ENCODE measurements at places on chromosomes 4 and X.

DNA sequence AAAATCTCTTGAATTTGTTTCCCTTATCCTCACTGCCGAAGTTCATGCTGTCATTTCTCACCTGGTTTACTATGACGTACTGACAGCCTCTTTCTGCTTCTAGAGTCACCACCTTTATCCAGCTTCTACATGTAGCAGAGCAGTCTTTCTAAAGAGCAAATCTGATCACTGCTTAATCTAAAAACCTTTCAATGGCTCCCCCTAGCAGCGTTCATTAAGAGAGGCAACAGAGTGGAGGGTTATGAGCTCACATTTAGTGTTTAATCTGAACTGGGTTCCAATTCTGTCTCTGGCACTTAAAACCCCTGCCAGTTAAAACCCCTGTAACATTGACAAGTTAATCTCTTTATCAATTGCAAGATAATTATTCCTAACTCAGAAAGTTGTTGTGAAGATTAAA lies 4.4 kb downstream of the RBPJ start:
- peak; percentile 36 for DNase-seq

DNA sequence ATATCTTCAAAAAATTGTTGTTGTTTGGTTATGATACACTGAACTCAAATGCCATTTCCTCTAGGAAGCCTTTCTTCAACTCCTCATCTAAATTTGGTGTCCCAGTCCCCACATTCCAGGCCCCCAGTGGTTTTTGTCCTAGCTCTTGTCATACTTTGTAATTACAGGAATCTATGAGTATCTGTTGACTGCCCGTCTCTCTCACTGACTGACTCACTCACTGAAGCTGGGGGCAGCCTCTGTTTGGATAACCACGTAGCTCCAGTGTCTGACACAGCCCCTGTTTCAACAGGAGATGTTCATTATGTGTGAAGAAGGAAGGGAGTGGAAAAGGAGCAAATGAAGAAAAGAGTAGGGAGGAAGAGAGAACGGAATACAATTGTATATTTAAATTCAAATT lies 284.1 kb upstream of the TENM3 start:
- no peak for DNase-seq

DNA sequence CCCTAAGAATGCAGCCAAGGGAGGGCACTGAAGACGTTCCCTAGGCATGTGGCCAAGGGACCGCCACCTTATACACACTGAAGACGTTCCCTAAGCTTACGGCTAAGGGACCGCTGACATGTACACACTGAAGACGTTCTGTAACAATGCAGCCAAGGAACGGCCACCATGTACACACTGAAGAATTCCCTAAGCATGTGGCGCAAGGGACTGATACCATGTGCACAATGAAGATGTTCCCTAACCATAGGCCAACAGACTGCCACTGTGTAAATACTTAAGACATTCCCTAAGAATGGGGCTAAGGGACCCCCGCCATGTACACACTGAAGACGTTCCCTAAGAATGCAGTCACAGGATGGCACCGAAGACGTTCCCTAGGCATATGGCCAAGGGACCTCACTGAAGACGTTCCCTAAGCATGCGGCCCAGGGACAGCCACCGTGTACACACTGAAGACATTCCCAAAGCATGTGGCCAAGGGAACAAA lies 36.1 kb downstream of the DHRSX start:
- no peak for DNase-seq

DNA sequence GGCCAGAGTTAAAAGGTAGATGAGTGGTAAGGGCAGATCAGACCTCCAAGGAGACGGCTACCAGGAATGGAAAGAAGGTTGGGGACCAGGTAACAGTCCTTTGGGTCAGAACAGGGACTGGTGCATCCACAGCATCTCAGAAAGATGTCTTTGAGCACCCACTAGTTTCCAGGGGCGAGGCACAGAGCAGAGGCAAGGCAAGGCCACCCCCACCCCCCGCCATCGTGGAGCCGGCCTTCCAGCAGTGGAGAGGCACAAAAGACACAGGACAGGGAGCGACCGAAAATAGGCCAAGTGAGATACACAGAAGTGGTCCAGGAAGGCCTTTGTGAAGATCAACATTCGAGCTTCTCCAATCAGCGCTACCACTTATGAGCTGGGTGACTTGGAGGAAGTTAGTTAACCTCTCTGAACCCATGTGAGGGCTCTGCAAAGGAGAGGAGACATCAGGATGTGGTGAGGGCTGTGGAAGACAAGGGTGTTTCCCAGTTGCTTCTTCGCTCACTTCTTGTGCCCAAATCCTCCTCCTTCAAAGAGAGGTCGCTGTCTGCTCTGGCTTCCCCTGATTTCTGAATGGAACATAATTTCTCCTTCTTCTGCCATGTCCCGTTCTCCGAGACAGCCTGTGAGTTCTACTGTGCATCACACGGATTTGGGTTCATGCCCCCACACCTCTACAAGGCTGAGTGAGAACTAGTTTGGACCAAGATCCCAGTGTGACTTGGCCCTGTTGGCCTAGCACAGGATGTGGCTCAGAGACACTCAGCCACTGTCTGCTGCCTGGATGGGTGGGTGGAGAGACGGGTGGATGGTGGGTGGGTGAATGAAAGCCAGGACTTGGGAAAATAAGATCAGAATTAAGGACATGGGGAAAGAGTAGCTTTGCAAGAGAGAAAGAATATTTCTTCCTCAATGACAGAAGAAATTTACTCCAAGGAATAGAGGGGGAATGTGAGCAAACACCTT lies 16.7 kb upstream of the MSX1 start:
- DNase-seq, result no peak

DNA sequence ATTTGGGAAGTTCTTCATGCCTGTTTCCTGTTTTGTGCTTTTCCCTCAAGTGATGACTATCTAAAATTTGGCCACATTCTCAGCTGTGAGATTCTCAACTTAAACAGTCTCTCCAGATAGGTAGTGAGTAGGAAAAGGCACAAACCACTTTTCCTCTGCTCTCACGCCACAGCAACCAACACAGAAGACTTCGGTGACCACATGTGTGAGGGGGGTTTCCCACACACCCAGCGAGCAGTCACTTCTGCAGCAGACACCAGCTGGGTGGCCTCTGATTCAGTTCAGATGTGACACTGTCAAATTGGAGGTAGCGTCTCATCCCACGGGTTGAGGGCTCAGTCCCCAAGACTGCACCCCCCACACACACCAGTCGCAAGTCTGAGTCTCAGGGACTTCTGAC lies 25.1 kb upstream of the CLDN34 start:
- no peak for DNase-seq

- DNase-seq, result no peak
These were observed 75.6 kb downstream of the GPR143 start for GRCh38 chrX:9690046-9690445.

GRCh38 chr4:152534541-152535359 lies 1.1 kb downstream of the FBXW7 start:
- DNase-seq, result peak; percentile 43

DNA sequence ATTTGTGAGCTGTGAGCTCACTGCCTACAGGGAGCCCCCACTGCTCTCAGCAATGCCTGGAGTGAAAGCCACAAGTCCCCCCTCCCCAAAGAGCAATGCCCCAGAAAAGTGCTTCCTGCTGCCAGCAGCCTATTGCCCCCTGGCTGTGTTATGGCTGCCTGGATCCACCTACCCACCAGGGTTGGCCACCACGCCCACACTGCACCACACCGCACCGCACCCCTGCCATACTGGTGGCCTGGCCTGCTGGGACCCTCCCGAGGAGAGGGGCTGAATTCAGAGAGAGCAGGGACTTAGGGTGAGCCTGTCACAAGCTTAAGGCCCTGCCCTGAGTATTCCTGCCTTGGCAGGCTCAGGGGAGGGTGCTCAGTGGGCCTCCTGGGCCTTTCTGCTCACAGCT lies 4.3 kb downstream of the CFAP99 start:
- no peak for DNase-seq

DNA sequence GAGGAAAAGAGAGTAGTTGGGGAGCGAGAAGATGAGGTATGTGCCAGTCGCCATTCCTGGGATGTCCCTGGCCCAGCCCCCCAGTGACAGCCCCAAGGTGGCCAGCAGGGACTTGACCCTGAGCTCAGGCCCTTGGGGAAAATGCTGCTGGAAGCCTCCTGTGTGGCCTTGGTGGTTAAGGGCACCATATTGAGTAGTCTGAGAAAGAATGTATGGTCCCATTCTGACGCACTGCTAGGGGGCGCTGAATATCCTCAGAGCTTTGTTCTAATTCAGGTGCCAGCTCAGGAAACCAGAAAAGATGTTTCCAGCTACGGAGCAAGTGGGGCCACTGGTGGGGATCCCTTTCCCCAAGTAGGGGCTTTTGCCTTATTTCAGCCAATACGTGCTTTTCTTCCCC lies 14.0 kb upstream of the UBA6 start:
- DNase-seq, result no peak

DNA sequence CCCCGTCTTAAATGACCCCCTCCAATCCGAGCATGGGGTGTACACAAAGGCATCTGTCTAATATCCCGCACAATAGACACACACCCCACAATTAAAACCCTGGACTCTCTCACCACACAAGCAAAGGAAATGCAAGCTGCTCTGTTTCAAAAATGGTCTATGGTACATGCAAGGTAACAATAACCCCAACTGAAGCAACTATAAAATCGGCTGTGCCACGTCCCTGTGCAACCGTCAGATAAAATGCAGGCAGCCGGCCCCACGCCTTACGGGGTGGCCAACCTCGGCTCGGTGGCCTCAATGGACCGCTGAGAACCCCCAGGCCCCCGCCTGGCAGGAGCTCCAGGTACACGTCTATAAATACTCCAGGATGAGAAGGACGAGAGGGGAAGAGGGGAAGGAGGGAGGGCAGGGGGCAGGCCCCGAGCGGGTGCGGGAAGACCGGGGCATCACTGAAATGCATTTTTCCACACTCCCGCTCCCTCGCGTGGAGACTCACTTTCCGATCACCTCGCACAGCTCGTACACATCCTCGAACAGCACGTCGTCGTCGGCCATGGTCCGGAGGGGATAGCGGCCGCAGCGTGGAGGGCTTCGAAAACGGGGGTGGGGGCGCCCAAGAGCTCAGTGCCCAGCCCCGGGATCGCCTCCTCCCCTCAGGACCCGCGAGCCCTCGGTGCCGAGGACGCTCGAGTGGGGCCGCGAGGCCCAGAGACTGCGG lies 763 bp downstream of the CASK start:
- peak; percentile 37 for DNase-seq

- DNase-seq, result peak; percentile 11
These were observed 58.3 kb downstream of the PAQR3 start for GRCh38 chr4:78880874-78881492.

DNA sequence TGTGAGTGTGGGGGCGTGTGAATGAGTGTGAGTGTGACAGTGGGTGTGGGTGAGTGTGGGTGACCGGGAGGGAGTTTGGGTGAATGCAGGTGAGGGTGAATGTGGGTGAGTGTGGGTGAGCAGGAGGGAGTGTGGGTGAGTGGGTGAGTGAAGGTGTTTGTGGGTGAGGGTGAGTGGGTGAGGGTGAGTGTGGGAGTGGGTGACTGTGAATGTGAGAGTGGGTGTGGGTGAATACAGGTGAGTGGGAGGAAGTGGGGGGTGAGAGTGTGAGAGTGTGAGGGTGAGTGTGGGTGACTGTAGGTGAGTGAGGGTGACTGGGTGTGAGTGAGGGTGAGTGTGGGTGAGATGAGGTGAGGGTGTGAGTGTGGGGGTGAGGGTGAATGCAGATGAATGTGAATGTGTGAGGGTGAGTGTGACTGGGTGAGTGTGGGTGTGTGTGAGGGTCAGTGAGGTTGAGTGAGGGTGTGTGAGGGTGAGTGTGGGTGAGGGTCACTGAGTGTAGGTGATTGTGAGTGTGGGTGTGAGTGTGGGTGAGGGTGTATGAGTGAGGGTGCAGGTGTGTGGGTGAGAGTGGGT lies 1677.3 kb upstream of the TENM3 start:
- DNase-seq, result no peak

DNA sequence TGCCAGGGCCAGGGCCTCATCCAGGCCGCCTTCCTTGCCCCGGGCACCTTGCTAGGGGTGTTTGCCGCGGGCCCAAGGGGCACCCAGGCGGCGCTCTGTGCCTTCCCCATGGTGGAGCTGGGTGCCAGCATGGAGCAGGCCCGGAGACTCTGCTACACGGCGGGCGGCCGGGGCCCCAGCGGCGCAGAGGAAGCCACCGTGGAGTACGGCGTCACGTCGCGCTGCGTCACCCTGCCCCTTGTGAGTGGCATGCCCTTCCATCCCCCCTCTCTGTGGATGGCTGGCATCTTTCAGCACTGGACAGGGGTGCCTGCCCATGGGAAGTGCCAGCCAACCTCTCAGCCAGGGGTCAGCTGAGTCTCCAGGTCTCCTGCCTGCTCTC lies 3.6 kb downstream of the PLXNB3 start:
- DNase-seq, result no peak

- DNase-seq, result peak; percentile 78
These were observed 147.7 kb downstream of the SH3KBP1 start for GRCh38 chrX:19739683-19740082.

DNA sequence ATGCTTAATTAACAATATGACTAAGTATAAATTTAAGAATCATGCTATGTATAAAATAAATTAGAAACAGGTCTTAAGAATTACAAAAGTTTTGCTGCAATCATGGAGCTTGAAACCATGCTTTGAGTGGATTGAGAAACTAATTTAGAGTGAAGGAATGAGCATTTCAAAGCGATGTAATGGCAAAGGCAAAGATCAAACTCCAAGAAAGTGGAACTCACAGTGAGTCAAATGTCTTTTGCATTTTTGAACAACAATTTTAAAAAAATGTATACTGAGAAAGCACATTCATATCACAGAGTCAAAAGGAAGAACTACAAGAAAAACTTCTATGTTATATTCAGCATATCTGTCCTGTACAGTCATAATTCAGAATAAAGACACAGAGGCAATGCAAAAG lies 6.6 kb downstream of the GPRIN3 start:
- no peak for DNase-seq

GRCh38 chr4:30765022-30765421 lies 44.9 kb downstream of the PCDH7 start:
- no peak for DNase-seq

DNA sequence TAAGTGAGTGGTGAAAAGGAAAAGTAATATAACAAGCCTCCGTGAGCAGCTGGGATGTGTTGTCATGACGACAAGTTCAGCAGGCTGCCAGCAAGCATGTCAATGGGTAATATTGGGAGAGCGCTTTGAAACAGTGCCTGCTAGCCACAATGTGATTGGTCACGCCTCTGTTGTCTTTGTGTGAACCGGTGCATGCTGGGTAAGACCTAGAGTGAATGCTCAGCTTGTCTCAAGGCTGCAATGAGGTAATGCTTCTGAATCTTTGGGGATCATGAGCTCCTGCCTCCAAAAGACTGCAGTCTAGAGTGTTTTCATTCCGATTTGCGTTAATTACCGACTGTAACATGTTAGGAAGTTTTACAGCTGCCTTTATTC lies 54.9 kb downstream of the STOX2 start:
- DNase-seq, result no peak

DNA sequence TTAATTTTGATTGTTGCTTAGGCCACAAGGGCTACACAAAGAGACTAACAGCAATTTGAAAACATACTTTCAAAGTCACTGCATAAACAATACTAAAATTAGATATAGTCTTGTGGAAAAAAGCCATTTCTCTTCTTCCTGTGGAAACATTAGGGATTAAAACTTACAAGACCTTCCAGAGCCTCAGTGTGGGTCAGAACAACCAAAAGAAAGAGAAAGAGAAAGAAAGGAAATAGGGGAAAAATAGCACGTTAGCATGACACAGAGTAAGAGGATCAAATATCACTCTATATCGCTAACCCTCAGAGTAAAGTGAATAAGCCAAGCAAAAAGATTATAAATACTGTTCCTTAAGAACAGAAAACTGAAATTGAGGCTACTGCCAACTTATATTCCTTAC lies 127.8 kb upstream of the DIAPH2 start:
- DNase-seq, result no peak

GRCh38 chr4:3445829-3446545 lies 4.2 kb downstream of the HGFAC start:
- DNase-seq, result no peak
